Cardiac fibroblast (primary cell): ENCODE measurements at places on chromosomes 4 and X.
A peak's percentile ranks its signal among the peaks of the same experiment; 100 is the strongest.

GRCh38 chrX:50747471-50747900 lies 66.5 kb downstream of the SHROOM4 start:
- DNase-seq: peak; percentile 38

GRCh38 chr4:139142087-139142486 lies 34.9 kb downstream of the ELF2 start:
- DNase-seq: no peak

DNA sequence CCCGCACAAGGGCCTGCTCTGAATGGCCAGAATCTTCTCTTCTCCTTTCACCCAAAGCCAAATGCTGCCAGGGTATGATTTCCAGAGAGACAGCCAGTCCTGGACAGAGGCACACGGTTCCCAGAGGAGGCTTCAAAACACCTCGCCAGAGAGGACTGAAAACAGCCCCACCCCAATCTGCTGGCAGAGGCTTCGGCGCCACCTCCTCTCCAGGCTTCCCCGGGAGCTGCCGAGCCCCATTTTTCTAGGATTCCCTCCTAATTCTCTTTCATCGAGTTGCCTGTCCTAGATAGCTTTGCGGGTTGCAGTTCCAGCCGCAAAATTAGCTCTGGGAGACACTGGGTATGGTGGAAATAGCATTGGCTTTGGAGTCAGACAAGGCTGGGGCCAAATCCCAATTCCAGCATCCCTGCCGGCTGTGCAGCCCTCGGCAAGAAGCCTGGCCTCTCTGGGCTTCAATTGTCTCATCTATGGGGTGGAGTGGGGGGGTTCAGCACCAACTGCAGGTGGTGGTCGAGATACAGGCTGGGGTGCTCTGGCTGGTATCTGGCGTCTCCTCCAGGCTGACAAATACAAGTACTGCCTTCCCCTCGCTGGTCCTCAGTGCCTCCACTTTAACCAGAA lies 22.6 kb downstream of the PPP2R2C start:
- no peak for DNase-seq

DNA sequence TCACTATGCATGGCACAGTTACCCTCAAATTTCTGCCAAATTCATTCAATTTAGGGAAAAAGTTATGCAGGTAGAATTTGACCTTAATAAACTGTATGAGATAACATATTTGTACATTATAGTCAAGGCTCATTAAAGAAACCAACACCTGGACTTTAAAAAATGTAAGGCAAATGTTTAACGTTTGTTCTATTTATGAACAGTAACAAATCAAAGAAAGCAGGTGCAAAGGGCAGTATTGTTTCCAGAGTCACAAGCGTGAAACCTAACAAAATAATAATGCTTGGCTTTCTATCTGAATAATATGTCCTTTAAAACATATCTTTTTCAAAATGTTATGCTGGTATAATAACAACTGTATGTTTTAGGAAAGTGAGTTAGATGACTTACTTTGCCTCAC lies 41.2 kb downstream of the LIN54 start:
- no peak for DNase-seq

GRCh38 chr4:164378361-164378760 lies 375.6 kb upstream of the SMIM31 start:
- no peak for DNase-seq
